SJCRH30 (cell line): ENCODE measurements at places on chromosomes 13 and 19. TPM values are rescaled to one million over a fixed set of nuclear protein-coding genes. Genes with fewer than 3 reads are reported as not detected.

Gene IZUMO1
- not detected in 2 replicates for total RNA-seq

Gene GAMT
- total RNA-seq, result 13.7 and 15.2 TPM in 2 replicates

Gene ATP4A
- 0.14 TPM in 1 of 2 replicates, not detected in the other for total RNA-seq

Gene ZNF577
- total RNA-seq, result 10.0 and 10.8 TPM in 2 replicates

Gene NCR1
- total RNA-seq, result not detected in 2 replicates

GRCh38 chr19:46481223-46481848, 10.0 kb upstream of the PNMA8A start:
- H3K27ac ChIP-seq, result peak overlapping the region; percentile 98
- peaks cover 36% of the 10 kb centered on the region for H3K4me1 ChIP-seq
- H3K27me3 ChIP-seq, result no peaks in the 10 kb centered on the region

DNA sequence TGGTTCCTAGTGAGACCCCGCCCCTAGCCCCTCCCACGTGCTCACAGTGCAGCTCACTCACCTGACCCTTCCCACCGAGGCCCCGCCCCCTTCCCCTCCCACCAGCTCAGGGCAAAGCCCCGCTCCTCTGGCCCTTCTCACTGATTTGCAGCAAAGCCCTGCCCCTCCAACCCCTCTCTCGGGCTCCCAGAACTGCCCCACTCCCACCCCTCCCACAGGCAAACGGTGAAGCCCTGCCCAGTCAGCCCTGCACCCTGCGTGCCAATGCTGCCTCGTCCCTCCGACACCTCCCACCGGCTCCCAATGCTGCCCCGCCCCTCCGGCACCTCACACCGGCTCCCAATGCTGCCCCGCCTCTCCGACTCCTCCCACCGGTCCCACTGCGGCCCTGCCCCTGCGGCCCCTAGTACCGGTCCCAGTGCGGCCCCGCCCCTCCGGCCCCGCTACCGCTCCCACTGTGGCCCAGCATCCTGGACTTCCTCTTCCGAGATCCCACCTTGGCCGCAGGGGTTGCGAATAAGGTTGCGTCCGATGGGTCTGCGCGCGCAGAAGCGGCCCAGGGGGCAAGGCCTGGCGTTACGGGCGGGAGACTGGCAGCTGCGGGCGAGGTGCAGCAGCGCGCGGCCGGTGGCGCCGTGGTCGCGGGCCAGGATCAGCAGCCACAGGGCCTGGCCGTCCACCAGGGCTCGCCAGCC, 834 bp downstream of the FBXO27 start:
- H3K4me3 ChIP-seq, result peak overlapping the region; percentile 60
- H3K4me1 ChIP-seq, result no peaks in the 10 kb centered on the region
- DNase-seq, result peak; percentile 83
- no peaks in the 10 kb centered on the region for H3K36me3 ChIP-seq
- H3K27ac ChIP-seq, result no peak overlapping the region

- no peaks in the 10 kb centered on the region for H3K4me1 ChIP-seq
- no peaks in the 10 kb centered on the region for H3K36me3 ChIP-seq
- H3K27ac ChIP-seq, result no peak overlapping the region
- no peak overlapping the region for H3K4me3 ChIP-seq
- H3K27me3 ChIP-seq, result no peaks in the 10 kb centered on the region
Observed at GRCh38 chr13:54183728-54184127, 1155.1 kb downstream of the OLFM4 start.

DNA sequence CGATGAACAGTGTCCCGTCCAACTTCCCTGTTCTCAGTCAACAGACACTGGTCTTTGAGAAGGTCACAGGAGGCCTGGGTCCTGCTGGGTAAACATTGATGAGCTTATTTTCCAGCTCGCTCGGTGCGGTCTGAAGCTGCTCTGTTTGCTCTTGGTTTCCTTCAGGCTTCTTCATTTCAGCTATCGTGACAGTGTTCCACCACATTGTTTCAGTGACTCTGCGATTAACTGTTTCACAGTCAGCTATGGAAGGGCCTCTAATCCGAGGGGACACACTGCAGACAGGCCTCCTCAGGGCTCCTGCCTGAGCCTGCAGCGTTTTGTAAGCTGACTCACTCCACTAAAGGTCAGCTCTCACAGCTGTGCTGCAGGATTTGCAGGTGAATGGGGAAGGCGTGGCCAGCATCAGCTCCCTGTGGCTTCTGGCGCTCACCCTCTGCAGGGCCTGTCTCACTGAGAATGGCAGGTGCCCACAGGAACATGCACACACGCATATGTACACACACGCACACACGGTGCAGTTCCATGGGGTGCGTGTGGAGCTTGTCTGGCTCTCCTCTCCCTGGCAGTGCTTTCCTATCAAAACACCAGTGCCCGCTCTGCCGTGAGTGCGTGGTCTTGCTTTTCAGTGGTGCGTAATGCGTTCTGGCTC, 62.9 kb upstream of the MCF2L start:
- H3K4me3 ChIP-seq, result no peak overlapping the region
- no peaks in the 10 kb centered on the region for H3K36me3 ChIP-seq
- no peak for DNase-seq
- H3K27ac ChIP-seq, result no peak overlapping the region
- no peaks in the 10 kb centered on the region for H3K4me1 ChIP-seq

DNA sequence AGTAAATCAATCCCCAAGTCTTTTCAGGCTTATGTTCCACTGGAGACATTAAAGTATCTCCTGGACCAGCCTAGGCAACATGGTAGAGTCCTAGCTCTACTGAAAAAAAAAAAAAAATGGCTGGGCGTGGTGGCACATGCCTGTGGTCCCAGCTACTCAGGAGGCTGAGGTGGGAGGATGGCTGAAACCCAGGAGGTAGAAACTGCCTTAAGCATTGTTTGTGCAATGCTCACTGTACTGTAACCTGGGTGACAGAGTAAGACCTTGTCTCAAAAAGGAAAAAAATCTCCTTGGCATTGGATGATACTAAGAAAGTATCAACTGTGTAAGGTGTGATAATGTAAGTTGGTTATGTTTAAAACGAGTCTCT, 8.8 kb downstream of the KLK8 start:
- no peaks in the 10 kb centered on the region for H3K27me3 ChIP-seq
- DNase-seq, result no peak
- H3K4me1 ChIP-seq, result no peaks in the 10 kb centered on the region
- H3K4me3 ChIP-seq, result no peak overlapping the region
- no peak overlapping the region for H3K27ac ChIP-seq
